ENCODE measurements at places on chromosomes 6 and 20.

DNA sequence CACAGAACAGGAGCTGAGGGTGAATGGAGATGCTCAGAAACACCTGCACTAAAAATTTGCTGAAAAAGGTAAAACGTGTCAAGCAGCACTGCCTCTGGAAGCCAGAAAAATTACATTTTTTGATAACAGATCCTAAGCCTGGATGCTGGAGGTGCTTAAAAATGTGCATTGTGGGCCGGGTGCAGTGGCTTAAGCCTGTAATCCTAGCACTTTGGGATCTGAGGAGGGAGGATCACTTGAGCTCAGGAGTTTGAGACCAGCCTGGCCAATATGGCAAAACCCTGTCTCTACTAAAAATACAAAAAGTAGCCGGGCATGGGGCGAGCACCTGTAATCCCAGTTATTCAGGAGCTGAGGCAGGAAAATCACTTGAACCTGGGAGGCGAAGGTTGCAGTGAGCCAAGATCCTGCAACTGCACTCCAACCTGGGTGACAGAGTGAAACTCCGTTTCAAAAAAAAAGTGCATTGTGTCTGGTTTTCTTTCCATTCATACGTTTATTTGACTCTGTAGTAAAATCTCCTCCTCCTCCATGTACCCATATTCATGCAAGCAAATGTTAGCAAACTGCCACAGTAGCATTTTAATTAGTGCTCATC is 587 bp upstream of the BTN3A1 start:
- no peak for DNase-seq

DNA sequence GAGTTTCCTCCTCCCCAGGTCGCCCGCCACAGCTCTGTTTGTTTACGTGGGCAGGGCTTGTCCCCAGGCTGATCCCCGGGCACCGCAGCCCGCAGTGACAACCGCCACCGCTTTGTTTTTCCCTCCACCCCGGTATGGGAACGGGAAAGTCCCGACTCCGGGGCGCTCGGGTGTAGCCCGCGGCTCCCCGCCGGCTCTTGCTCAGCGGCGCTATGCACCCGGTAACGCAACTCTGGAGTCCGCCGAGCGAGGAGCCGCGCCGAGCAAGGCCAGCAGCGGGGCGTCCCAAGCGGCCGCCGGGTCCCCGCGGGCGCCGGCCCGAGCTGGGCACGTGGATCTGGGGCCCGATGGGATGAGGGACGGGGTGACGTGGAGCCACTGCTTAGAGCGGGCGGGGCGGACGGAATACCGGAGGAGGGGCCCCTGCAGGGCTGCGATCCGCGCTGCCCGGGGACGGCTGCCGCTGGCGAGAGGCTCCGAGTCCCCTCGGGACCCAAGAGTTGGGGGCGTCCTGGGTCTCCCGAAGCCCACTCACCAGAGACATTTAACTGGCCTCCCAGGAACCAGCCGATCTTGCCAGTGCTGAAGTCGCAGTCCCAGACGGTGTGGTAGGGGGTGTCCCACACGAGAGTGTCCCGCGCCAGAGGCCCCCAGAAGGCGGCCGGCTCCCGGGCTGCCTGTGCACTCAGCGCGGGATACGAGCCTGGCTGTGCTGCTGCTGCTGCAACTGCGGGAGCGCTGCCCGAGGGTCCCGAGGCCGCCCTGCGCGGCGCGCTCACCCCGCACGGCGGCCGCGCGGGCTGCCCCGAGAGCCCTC is 497 bp downstream of the ACSS1 start:
- DNase-seq, result peak; percentile 31

- no peak for DNase-seq
Measured at GRCh38 chr20:39825524-39825923, 863.4 kb downstream of the DHX35 start.

GRCh38 chr6:134413241-134413643 is 95.3 kb upstream of the SGK1 start:
- no peak for DNase-seq

DNA sequence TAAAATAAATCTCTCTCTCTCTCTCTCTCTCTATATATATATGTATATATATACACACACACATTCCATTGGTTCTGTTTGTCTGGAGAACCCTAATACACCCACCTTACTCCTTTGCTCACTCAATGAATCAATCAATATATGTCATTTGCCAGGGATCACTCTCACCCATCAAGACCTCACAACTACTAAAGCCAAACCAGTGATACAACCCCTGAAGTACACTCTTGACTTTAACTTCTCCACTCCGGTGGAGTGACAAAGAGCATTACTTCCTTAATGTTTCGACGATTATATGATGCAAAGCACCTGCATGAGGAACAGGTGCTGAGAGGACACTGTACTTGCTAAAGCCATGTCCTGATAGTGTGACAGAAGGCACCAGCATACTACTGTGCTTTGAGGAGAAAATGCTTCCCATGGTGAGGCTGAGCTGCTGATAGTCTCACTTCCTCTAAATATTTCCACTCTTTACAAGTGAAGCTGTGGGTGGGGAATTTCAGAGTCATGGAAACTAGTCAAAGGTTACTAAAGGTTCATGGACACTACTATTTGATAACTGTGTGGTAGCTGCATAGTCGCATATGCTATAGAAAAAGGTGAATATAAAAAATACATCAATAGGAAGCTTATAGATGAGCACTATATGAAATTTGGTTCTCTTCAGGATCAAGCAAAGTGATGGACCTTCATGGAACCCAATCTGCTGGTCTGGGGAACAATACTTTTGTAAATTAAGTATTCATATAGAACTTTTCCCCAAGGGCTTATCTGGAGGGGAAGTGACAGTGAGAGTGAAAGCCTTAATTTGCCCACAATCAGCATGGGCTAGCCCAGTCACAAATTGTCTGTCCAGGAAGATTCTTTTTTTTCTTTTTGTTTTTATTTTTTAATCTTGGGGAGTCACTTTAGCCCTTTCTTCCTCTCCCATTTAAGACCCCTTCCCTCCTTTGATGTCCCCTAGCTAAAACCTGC is 141.9 kb upstream of the NEDD9 start:
- DNase-seq, result no peak

- no peak for DNase-seq
Measured at GRCh38 chr20:10481676-10482075, 46.6 kb downstream of the SLX4IP start.

DNA sequence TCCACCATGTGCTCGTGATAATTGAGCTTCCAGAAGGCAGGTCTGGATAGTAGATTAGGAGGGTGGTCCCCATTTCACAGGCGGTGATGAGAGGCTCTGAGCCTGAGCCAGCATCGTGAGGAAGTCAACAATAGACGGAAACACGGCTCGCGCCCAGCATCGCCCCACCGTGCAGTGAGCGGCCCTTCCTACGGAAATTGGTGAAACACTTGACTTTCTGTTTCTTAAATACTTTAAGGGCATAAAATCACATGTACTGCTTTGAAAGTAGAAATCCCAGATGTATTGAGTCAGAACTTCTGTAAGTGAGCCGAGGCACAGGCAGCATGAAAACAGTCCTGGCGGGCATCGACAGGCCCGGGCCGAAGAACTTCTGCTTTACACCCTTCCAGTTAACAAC is 4.3 kb upstream of the KIF25 start:
- no peak for DNase-seq

DNA sequence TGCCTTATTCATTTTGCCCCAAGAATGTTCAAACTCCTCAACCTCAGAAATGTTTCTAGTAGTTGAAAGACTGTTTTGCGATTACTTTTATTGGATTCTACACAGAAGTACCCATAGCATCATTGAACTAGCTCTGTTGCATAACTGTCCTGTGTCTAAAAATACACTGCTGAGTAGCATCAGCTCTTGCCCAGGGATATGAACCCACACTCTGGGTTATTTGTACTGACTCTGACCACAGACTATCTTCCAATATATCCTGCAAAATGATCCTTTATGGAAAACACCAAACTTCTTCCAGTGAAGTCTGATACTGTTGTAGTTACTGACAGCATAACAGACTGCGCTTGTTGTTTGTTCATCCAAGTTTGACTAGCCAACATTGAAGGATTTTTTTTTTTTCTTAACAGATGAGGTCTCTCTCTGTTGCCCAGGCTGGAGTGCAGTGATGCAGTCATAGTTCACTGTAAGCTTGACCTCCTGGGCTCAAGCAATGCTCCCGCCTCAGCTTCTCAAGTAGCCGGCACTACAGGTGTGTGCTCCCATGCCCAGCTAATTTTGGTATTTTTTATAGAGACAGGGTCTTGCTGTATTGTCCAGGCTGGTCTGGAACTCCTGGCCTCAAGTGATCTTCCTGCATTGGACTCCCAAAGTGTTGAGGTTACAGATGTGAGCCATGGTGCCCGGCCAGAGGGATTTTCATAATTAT is 49.9 kb downstream of the TULP4 start:
- DNase-seq, result no peak

GRCh38 chr20:21089391-21089790 is 16.8 kb downstream of the LINC00237 start:
- no peak for DNase-seq

DNA sequence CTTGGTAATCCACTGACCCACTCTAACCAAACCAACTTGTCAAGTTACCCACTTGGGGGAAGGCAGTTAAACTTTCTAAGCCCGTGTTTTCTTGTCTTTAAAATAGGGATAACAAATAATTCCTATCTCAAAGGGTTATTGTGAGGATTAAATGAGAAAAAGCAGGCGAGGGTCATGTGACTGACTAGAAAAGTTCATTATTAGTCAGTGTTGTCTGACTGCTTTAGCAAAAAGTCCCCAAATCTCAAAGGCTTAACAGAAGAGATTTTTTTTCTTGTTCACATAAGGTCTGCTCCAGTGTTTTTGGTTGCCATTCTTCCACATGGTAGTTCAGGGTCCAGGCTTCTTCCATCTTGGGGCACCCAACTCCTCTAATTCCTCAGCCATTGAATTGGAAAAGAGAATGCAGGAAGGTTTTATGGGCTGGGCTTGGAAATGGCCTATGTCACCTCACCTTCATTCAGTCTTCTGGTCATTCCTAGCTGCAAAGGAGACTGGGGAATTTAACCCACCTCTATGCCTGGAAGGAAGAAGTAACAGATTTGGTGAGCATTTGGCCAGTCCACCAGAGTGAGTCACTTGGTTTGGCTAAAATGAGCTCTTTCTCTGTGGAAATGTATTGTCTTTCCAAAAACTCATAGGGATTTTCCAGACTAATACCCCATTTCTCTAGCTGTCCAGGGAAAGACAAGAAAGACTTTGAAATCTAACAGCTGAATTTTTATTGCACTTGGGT is 77.0 kb downstream of the CAP2 start:
- DNase-seq, result no peak

GRCh38 chr20:47758517-47759450 is 26.5 kb downstream of the SULF2 start:
- no peak for DNase-seq

DNA sequence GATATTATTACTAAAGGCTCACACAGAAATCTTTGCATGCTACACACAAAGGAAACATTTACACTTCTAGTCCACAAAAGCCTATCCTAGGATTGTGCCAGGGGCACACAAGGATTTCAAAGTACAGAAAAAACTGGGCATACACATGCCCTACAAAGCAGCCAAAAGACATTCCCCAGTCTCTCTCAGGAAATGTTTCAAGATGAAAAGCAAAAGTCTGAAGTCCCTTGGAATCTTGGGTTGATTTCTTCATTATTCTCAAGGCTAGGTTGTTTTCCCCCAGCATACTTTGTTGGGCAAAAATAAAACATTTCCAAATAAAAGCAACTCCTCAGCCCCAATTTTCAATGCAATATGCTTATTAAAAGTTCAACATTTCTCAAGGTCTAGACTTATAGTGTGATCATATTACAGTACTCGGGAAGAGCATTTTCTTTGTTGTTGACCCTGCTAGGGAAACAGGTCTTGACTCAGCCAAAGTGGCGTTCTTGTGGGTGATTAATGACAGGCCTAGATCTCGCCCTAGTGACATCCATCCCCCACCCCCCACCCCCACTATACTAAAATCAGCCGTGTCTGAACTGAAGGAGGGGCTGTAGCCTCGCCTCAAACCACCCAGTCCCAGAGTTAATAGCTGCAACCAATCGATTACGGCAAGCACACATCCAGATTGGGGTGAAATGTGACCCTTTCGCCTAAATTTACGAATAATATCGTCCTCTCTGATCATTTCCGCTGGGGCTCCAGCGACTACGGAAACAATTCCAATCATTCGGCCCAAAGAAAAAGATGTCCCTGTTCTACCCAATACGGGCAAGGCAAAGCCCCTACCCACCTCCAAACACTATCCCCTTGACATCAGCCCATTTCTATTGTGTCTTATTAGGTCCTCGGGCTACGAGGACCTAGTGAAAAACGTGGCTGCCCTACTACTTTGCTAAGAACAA is 1.4 kb downstream of the AKIRIN2 start:
- no peak for DNase-seq

DNA sequence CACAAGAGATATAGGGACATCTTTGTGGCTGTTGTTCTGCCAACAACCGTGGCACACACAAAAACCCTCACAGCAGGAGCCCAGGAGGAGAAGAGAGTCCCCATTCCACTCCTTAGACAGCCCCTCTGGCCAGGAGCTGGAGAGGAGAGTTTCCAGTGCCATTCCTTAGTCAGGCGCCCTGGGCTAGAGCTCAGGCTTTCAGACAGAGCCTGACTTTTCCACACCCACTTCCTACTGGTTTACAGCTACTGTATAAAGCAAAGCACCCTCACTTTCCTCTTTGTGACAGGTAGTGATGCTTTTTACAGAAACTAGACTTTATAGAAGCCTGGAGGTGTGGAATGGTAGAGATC is 145.9 kb downstream of the SYCP2 start:
- no peak for DNase-seq

DNA sequence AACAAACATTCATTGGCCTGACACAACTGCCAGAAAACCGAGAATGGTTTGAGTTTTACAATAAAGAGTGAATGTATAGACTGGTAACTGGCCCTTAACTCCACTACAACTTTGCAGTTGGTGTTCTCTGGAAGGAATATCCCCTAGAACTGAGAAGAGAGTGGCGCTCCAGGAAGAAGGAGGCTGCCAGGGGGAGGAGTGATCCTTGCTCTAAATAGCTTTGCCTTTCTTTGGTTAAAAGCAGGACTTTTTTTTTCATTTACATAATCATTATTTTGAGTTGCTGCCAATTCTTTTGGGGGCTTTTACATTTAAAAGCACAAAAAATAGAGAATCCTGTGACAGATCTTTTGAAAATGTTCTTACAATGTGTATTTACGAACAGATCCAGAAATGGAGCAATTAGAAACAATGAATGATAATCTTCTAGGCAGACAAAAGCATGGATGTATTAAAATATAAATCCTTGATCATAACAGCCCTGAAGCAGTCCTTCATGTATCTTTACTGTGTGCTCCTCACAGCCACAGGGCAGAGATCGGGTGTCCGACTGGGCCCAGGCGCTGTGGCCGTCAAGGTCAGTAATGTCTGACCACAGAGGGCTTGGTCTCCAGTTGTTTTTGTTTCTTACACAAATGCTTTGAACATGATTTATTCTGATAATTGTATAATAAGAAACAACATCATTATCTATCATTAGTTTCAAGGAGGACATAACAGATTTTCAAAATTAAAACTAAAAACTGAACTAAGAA is 612.2 kb downstream of the HDGFL1 start:
- no peak for DNase-seq

DNA sequence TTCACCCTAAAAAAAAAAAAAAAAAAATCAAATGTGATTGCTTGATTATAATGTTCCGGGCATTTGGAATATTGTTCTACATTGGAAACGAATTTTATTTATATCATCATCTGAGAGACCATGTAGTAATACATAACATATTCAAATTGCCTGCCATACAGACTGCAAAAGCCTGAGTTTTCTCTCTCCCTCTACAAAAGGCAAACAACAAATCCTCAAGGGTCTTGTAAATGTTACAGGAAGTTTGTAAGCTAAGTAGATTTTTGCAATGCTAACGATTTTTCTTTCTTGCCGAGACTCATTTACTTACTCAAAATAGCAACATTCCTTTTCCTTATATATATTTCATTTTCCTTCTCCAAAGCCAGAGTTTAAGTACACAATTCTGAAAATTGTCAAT is 49.0 kb upstream of the HTR1E start:
- DNase-seq, result no peak
